Right hindlimb (tissue), 1 donor: ENCODE measurements at places on chromosomes 11 and 22.
A peak's percentile ranks its signal among the peaks of the same experiment; 100 is the strongest.

DNA sequence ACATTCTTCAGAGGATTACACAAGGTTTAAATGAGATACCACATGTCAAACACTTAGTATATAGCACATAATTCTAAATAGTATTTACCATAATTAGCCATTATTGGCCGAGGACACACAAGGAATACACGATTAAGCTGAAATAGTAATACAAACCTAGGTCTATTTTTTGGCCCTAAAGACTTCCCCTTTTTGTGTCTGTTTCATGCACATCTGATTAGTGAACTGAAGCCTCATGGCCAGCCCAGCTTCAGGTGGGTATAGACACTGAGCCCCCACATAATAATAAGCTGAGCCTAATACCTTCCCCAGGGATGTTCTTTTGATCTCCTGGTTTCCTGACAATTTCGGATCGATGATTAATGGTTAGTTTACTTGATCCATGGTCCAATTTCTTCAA, 2.1 kb downstream of the GLYATL1B start:
- DNase-seq: no peak

- no peak for DNase-seq
These were observed 28.7 kb upstream of the MMP20 start for GRCh38 chr11:102653744-102654291.

DNA sequence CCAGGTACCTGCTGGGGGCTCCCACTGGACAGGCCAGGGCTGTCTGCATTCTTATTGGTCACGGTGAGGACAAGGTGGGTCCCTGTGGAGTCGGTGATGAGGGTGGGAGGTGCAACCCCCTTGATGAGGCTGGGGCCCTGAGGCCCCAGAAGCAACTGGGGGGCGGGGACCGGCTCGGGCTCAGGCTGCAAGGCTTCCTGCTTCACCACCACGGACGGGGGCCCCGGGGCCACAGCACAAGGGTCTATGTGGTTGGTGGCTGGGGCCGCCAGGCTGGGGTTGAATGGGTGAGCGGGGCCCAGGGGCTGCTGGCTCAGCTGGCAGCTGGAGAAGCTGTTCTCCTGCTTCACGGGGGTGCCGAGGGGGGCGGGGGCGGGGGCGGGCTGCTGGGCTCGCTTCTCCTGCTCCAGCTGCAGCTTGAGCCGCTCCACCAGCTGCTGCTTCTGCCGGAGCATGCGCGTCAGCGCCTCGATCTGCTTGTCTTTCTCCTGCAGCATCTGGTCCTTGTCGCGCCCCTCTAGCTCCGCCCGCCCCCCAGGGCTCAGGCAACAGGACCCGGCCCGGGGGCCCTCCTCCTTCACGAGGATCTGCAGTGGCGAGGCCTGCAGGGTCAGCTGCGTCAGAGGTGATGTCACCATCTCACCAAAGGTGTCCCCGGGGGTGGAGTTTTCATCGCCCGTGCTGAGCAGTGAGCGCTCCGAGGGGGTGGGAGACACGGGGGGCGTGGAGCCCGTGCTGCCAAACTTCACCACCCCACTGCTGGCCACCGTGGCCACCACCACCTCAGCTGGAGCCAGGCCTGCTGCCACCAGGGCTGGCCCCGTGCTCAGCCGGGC, 48.2 kb downstream of the SGSM3 start:
- DNase-seq: peak; percentile 85

- DNase-seq: no peak
These were observed 44.3 kb downstream of the BLID start for GRCh38 chr11:122071709-122072202.

DNA sequence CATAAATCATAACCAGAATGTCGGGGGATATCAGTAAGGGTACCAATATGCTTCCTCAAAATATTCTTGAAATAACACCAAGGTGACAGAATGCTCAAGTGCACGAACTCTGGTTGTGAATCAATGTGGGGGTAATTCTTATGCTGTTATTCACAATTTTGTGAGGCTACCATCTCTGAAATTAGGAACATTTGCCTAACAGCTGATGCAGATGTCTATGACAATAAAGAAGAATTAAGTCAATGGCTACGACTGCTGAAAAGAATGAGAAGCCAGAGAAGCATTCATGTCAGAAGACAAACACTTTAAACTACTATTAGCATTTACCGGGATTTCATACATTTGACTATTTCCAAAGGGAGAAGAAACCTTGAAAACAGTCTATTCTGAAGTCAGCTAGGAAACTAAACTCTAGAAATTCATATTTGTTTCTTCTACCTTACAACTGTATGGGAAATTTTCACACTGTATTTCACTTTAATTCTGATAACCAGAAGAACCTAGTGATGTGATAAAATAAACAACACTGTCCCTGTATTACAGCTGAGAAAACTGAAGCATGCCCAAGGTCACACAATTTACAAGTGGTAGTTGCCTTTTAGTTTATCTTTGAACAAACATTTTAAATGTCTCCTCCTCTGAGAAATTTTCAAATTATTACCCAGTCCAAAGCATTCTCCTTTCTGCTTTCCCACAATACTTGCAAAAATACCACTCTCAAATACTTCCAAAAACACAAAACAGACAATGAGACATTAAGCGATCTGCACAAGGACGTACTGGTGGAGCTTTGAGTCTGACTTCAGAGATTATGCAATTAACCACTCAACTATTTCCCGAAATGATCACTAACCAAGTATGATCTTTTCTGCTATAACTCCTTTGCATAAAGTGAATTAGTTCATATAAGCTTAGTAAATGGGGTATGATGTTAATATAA, 18.0 kb upstream of the ARHGAP32 start:
- no peak for DNase-seq

DNA sequence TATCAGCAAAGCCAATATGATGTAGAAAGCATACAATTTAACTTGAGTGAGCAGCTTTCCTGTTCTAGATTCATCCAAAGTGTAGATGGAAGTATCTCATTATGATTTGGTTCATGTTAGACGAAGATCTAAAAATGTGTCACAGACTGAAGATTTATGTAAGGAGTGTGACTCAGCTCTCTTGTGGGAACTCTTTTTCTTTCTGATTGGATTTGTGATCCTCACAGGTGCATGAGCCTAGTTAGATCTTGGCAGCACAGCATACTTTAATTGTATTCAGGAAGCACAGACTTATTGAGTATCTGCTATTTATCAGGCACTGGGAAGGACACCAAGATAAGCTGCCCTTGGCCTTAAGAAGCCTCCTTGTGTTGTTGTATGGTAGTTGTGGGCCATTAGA, 147.1 kb downstream of the C11orf91 start:
- DNase-seq: no peak

DNA sequence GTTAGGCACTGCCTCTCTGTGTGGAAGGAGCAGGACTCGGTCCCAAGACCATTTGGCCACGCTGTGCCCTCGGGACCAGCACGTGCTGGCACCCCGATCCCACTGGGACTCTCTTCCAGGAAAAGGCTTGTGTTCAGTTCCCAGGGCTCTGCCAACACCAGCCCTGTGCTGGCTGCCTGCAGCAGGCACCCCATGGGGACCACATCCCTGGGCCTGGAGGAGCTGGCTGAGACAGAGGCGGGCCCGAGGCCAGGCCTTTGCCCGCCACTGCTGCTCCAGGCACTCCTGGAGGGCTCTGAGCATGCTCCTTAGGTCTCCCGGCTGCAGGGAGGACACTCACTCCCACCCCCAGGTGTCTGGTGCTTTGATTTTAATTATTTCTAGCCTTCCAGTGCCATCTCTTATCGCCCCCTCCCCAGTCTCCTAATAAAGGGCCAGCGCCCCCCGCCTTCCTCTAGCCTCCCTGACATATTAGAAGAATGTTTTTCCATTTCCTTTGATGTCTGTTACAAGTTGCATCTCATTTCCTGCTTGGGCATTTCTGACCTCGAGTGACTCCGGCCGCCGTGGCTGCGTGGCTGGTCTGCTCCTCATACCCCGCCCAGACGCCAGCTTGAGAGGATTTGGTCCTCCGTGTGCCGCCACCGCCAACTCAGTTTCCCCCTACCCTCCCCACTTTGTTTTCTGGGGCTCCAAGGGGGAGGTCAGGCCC, 14.4 kb downstream of the CDKN1C start:
- DNase-seq: no peak

- no peak for DNase-seq
These were observed 16.2 kb downstream of the SHISA8 start for GRCh38 chr22:41898645-41899044.

DNA sequence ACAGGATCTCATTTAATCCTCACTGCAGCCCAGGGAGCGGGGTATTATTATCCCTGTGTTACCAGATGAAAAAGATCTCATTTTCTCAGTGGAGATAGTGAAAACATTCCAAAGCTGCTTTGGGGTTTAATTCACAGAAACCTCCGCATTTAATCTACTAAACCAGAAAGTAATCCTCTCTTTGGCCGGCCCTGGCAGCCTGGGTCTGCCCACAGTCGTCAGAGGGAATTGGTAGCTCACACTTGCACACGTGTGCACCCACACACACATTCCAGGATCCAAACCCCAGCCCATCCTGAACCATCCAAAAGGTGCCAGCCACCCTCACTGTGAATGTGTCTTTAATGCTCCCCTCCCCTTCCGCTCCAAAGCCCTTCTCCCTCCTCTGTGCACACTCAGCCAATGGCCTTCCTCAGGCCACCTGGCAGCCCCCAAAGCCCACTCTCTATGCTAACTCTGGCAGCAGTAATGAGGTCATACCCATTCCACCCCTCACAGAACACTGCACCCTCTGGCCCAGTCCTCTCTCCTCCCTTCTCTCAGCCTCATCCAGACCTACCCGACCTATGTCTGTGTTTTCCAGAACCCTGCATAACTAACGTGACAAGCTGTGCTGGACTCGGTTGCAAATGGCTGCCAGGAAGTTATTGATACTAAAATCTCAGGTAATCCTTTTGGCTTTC, 466.2 kb downstream of the SOX6 start:
- no peak for DNase-seq

DNA sequence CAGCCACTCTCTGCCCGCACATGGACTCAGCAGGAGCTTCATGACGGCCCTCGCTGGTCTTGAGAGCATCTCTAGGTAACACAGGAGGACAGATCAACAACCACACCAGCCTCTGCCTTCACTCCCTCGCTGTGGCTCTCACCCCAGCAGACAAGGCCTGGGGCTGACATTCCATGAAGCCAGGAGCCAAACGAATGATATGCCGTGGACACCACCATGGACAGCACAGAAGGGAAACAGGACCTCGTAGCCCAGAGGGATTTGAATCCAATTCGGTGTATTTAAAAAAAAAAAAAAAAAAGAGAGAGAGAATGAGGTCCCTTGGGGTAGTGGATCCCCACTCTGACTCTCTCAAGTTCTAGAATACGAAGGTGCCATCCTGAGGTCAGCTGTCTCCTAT, 385.5 kb downstream of the SHANK2 start:
- DNase-seq: no peak

- no peak for DNase-seq
These were observed 90.1 kb downstream of the PDHX start for GRCh38 chr11:35006389-35007128.

DNA sequence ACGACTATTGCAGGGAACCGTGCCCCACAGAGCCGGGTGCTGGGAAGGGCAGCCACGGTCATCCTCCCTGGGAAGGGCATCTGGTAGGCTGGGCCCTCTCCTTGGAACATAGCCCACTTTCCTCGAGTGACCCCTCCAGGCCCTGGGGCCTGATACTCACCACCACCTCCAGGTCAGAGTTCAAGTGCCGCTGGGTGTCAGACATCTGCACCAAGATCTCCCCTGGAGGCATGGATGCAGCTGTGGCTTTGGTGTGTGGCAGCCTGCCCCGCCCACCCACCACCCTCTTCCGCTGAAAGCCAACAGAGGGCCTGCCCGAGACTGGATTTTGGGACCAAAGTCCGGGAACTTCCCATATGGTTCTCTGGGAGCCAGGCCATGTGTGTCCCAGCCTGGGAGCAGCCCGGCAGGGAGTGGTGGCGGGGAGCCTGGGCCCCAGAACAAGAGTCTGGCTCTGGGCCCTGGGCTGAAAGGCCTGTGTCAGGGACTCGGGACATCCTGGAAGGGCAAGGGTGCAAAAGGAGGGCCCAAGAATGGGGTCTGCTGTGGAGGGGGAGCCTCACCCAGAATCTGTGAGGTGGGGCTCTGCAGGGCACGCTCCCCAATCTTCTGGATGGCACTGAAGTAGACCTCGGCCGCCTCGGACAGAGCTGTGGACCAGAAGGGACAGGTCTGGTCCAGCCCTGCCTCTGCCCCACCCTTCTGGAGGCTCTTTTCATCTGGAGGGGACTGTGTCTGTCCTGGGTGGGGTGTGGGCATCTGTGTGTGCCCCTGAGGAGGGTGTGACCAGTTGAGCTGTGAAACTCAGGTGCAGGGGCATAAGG, 2.6 kb downstream of the BAIAP2L2 start:
- no peak for DNase-seq

DNA sequence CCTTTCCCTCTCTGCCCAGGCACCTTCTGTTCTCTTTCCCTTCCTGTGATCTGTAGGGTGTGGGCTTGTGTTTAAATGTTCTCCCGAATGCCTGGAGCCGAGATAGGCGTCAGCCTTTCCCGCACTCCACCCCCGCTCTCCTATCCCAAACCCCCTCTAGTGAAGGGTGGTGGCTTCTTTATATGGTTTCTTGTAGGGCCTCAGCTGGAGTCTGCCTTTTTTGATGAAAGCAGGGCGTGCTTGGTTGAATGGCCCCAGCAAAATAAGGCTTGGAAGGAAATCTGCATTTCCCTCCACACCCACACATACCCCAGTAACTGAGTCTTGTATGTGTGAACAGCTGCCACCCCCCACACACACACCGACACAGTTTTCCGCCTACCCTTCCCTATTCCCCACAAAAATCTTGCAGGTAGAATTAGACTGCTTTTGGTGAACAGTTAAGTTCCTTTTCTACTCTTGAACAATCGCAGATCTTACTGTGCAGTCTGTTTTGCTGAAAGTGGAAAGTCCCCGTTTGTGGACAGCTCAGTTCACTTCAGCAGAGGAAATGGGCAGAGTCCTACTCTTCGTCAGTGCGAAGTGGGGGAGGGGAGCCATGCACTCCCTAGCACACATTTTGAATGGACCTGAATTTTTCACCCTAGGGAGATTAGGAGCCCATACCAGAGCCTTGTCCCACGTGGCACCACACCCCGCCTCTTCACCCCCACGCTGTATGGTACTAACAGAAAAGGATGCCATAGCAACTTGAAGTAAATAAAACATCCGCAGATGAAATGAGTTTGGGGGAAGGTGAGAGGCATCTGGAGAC, 25.5 kb upstream of the GRK2 start:
- peak; percentile 74 for DNase-seq

- DNase-seq: peak; percentile 30
These were observed 108.8 kb upstream of the ANO5 start for GRCh38 chr11:22084056-22084455.

- no peak for DNase-seq
These were observed 44.6 kb upstream of the RIC3 start for GRCh38 chr11:8213376-8213775.

DNA sequence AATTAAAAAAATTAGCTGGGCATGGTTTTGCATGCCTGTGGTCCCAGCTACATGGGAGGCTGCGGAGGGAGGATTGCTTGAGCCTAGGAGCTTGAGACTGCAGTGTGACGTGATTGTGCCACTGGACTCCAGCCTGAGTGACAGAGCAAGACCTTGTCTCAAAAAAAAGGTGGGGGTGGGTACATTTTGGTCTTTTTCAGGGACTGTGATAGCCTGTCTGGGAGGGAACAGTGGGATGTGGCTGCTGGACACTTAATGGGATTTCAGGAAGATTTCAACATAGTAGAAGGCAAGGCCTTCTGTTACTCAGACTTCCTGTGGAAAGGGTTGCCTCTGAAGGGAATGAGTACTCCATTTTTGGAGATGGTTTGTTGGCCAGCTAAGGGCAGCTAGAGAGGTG, 40.6 kb downstream of the RELT start:
- no peak for DNase-seq

GRCh38 chr11:94447149-94447548, 45.9 kb upstream of the GPR83 start:
- DNase-seq: no peak
